ENCODE measurements at places on chromosomes 16 and 17. TPM values are rescaled to one million over a fixed set of nuclear protein-coding genes. Genes with fewer than 3 reads are reported as not detected.

- DNase-seq, result no peak
These were observed 20.3 kb upstream of the GLIS2 start for GRCh38 chr16:4295581-4295980.

Gene ORAI3
- 35.3 TPM for total RNA-seq

DNA sequence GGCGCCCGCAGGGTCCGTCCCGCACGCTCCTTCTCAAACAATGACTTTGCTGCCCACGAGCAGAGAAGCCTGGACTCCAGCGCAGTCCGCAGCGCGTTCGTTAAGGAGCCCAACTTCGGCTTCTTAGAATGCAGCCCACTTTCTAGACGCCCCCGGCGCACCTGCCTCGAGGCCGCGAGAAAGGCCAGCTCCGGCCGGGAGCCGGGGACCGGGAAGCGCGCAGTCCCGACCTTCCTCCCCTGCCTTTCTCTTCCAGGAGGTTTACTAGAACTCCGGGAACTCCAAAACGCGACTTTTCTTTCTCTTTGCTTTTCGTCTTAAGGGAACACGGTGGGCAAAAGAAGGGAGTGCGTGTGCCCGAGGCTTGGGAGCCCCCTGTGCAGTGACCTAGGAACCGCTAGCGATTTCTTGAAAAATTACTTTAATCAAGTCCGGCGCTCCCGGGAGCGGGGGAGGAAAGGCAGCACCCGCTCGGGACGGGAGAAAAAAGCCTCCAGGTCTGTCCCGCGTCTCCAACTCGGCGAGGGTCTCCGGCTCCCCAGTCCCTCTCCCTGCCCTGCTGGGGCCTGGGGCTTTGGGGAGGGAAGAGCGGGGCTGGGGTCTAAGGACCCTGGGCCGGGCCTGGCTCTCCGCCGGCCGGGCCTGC lies 2.6 kb downstream of the HNF1B start:
- no peak for DNase-seq

GRCh38 chr16:10188236-10188635 lies 6.0 kb upstream of the GRIN2A start:
- DNase-seq, result no peak
